PC-3 (cell line): ENCODE measurements at places on chromosomes 3 and 15. TPM values are rescaled to one million over a fixed set of nuclear protein-coding genes. Genes with fewer than 3 reads are reported as not detected.

KBTBD12 gene
- total RNA-seq = not detected in 2 replicates

GRCh38 chr3:174169736-174170135 is 689.4 kb upstream of the NAALADL2 start:
- no peak for DNase-seq

DNA sequence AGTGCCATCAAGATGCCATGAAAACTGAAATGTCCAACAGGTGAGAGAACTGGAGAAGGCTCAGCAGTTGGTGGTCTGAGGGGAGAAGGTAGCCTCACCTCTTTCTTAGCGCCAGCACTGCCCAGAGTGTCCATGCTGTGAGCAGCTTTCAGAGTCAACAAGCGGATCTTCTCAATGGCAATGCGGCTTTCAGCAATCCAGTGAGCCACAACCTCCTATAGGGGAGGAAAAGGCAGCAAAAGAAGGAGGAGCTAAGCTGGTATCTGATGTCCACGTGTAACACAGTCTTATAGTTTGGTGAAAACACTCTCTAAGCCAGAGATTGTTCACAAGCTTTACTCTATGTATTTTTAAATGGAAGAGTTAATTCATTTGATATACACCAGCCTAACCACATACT is 36.1 kb upstream of the ACKR4 start:
- DNase-seq = no peak

- peak; percentile 59 for DNase-seq
These were observed 131.2 kb downstream of the KLF13 start for GRCh38 chr15:31457631-31458526.

- DNase-seq = peak; percentile 26
These were observed 3.6 kb upstream of the ATOSA start for GRCh38 chr15:52682781-52683180.

SIDT1 gene
- total RNA-seq = 14.1 and 18.4 TPM in 2 replicates

CAPN3 gene
- total RNA-seq = 0.40 TPM in 1 of 2 replicates, not detected in the other

TMOD3 gene
- total RNA-seq = 35.5 and 43.9 TPM in 2 replicates

TEX55 gene
- total RNA-seq = 0.33 TPM in 1 of 2 replicates, not detected in the other

DNA sequence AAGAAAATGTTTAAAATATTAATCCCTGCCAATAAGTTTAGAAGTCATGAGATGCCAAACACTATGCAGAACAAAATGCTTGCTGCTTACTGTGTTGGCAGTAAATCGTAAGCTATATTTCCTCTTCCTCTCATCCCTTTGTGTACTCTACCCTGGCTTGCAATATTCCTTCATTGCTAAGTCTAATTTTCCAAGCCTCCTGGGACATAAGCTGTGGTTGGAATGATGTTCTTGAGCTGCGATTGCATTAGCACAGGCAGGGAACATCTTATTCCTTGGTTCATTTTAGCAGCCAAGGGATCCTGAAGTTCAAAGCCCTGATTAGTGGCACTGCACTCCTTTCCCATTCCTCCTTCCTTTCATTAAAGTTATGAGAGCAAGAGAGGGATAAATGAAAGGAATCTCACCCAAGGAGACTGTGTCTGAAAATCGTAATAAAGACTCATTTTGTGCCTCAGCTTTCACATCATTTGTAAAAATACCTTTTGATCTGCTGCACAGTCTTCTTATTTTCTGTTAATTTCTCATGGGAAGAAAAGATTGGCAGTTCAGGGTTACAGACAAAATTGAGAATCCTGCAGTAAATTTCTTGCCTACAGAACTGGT is 535.2 kb downstream of the OCA2 start:
- no peak for DNase-seq

TRIM42 gene
- total RNA-seq = not detected in 2 replicates

- no peak for DNase-seq
These were observed 83.7 kb upstream of the WDR72 start for GRCh38 chr15:53843166-53843565.

GRCh38 chr3:59467476-59467875 is 417.7 kb upstream of the CFAP20DC start:
- DNase-seq = no peak

GRCh38 chr3:159057621-159058020 is 255.8 kb downstream of the MFSD1 start:
- DNase-seq = peak; percentile 42

GRCh38 chr3:160125258-160125657 is 100.0 kb upstream of the C3orf80 start:
- no peak for DNase-seq

LRRN1 gene
- total RNA-seq = not detected in 2 replicates

DNA sequence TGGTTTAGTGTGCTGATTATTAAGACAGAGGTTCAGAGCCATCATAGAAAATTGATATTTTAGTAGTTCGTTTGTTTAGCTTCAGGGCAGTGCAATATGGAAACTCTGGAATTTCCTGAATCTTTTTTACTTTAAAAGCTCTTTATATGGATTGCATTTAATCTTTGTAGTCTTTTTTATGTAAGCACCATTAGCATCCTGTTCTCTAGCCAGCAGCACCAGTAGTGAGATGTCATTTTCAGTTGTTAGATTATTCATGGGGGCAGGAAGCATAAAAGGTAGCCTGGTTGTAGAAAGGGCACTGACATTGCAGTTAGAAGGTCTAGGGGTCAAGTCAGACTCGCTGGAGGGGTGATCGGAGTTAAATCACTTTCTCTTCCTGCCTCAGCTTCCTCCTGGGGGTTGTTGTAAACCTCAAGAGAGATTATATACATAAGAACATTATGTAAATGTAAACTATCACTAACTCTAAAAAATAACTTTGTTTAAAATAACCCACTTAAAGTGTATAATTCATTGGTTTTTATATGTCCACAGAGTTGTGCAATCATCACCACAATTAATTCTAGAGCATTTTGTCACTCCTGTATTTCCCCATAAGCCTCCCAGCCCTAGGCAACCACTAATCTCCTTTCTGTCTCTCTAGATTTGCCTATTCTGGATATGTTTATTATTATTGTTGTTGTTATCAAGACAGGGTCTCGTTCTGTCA is 31.4 kb upstream of the ITPKA start:
- DNase-seq = no peak

NR2F2 gene
- 19.0 and 19.6 TPM in 2 replicates for total RNA-seq

RNF13 gene
- 33.8 and 43.1 TPM in 2 replicates for total RNA-seq

- no peak for DNase-seq
These were observed 145.0 kb upstream of the TRIM42 start for GRCh38 chr3:140532793-140533330.

GRCh38 chr3:21520106-21520963 is 230.7 kb downstream of the ZNF385D start:
- DNase-seq = no peak

GPR27 gene
- total RNA-seq = 0.07 and 0.58 TPM in 2 replicates

- DNase-seq = no peak
These were observed 11.1 kb upstream of the ESYT3 start for GRCh38 chr3:138423316-138423715.
